ENCODE measurements at places on chromosomes 7 and 10.

- no peak for DNase-seq
These were observed 914.4 kb downstream of the PCDH15 start for GRCh38 chr10:53886325-53887300.

- no peak for DNase-seq
These were observed 74.0 kb upstream of the GSDME start for GRCh38 chr7:24831240-24831639.

DNA sequence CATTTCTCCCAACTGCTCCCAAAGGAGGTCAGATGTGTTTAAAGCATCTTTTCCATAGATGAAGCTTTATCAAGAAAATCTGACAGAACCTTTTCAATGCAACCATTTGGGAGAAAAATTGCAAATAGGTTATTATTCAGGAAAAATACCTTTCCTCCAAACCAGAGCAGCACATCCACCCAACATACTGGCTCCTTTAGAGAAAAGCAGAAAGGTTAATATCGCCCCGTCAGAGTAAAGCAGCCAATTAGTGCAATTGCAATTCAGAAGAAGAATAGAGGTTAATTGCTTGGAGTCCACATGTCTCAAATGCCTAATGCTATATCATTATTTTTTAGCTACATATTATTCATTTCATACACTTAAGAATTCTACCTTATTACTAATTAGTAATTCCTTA is 48.9 kb upstream of the HSPA12A start:
- no peak for DNase-seq

DNA sequence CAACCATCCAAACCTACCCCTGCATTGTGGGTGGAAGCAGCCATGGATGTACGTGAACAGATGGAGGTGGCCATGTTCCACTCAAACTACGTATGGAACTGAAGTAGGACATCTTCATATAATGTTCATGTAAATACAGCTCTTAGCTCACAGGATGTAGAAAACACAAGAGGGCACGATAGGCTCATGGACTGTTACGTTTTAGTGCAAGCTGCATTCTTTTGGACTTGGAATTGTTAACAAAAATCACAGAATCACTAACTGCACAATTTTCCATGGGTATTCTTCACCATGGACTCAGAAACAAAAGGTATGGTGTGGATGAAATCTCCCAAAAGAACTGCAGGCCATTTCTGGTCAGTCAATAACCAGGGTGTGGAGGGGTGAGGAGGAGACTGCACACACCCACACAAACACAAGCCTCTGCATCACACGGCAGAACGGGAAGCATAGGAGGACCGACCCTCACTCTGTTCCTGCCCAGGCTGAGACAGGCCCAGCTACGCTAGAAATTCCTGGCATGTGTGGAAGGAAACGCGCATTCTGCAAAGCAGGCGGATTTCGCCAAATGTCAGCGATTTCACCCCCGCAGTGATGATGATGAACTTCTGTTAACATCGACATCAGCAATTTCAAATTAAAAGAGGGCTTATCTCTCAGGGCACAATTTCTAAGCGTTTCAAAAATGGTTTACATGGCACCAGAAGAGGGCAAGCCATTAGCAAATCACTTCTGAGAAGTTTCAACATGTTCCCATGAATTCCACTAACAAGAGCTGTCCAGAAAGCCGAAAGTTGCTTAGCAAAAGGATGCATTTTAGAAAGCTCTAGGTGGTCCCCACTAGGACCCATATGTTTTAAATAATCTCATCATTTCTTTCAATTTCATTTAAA is 149.0 kb downstream of the TNS3 start:
- DNase-seq: no peak

DNA sequence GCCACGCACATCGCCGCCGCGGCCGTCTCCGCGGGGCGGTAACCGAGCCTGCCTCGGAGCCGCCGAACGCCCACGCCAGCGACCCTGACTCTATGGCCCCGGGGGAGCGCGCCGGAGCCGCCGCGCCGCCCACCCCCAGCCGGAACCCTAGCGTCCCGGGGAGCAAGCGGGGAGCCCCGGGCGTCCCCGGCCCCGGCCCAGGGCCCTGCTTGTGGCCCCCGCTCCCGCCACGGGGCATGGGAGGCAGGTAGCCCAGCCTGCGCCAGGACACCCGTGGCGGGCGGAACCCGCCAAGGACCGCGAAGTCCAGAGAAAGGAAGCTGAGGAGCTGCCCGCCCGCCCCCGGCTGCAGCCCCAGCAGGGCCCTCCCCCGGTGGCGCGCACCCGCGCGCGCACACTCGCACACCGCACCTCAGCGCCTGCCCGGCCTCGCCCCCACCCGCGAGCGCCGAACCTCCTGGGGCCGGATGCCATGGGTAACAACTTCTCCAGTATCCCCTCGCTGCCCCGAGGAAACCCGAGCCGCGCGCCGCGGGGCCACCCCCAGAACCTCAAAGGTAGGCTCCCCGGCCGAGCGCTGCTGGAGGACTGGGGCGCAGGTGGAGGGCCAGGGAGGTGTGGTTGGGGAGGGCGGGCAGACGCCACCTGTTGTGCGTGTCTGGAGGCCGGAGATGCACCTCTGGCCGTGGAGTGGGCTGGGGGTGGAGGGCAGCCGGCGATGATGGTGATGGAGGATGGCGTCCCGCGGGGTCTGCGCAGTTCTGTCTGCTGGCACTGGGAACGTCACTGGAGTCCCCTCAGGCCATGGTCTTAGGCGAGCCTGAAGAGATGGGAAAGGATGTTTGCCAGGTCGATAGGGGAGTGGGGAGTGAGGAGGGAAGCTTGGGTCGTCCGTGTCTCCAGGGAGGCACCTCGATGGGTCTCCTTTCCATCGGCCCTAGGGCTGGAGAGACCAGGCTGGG is 692 bp downstream of the NEURL1 start:
- DNase-seq: no peak

DNA sequence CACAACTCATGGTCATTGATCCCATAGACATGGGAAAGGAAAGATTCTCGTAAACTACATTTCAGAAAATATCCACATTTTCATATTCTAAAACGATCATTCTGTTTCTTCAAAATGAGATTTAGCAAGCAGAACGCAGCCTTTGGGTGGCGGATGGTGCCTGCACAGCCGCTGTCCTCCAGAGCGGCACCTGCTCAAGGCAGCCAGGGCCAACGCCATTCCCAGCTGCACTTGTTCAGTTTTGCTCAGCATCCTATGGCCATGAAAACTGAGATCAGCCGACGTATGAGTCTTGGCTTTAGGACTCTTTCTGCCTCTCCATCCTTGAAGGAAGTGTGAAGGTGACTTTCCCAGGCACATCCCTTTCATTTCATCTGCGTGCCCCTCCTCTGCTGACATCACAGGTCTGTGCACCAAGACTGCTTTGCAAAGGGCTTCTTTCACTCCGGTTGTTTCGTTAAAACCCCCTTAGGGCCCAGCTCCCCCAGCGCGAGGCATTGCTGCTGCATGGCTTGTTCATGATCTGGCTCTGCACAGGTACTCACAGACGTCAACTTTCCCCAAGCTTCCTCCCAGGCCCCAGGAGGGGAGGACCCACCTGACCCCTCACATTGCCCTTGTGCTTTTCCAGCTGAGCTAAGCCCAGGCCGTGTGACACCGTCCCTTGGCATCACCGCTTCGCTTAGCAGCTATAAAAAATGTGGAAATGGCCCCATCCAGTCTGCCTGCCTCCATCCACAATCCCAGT is 37.2 kb downstream of the TCERG1L start:
- no peak for DNase-seq

GRCh38 chr7:131194070-131194865 is 133.4 kb upstream of the MKLN1 start:
- DNase-seq: no peak

Measured in kidney epithelial cell (primary cell).